ENCODE measurements at places on chromosomes 2 and 18.

DNA sequence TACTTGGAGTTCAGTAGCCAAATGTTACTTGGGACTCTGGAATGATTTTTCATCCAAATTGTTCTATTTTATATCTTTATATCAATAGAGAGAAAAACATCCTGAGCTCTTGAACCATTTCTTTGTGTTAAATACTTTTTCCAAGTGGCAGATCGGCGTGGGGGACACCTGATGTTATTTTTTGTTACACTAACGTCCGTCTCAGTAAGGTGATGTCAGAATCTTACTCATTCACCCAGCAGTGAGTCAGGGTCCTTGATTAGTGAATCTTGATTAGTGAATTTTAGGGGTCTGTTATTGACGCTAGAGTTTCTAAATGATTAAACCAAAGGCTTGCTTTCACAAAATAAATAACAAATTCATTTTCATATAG lies 1.7 kb downstream of the MIB1 start:
- DNase-seq = no peak

GRCh38 chr18:40897884-40898283 lies 1057.2 kb upstream of the PIK3C3 start:
- no peak for DNase-seq

DNA sequence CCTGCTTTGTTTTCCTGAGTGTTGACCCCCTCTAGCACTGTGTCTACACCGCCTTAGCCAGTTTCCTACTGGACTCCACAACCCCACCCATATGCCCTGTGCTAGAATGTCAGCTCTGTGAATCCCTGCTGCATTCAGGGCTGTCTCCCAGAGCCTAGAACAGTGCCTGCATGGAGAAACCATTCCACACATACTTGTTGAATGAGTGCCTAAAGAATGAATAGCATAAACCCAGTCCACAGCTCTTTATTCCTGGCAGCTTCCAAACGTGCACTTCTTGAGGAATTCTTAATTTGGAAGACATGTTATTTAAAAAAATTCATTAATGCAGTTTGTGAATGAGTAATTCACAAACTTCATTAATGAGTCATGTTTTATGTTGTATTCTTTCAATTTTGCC lies 6.5 kb upstream of the NAPG start:
- DNase-seq = no peak

DNA sequence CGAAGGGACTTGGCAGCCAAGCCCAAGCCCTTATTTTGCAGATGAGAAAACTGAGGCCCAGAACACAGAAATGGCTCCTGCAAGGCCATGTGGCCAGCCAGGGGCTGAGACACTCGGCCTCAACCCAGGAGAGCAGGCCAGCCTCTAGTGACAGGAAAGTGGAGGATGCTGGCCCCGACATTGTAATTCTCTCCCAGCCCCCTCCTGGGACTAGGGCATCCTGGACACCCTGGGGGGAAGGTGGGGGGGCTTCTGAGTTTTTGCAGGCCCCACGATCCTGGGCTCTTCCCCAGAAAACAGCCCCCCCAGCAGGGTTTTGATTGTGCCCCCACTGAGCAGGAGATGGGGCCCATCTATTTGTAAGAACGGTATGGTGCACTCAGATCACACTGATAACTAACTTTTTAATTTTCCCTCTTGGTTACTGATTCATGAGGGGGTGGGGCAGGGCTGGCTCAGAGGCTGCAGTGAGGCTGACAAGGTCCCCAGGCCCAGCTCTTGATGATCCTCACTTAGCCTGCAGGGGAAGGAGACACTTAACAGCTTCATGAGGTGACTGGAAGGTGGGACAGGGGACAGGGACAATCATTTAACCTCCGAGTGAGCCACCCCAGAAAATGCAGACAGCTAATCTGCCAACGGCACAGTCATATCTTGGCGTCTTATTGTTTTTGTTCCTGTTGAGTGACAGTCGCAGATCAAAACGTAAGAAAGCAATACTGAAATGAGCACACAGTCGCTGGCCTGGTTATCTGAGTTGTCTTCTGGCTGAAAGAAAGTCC lies 18.9 kb downstream of the SMAD7 start:
- DNase-seq = no peak

GRCh38 chr2:27703638-27704341 lies 40.1 kb downstream of the SLC4A1AP start:
- peak; percentile 83 for DNase-seq
